ENCODE measurements at places on chromosomes 1 and 21.

GRCh38 chr1:27752360-27752759, 20.7 kb upstream of the STX12 start:
- DNase-seq: no peak

GRCh38 chr1:52045236-52045635, 9.8 kb downstream of the TXNDC12 start:
- DNase-seq: no peak

DNA sequence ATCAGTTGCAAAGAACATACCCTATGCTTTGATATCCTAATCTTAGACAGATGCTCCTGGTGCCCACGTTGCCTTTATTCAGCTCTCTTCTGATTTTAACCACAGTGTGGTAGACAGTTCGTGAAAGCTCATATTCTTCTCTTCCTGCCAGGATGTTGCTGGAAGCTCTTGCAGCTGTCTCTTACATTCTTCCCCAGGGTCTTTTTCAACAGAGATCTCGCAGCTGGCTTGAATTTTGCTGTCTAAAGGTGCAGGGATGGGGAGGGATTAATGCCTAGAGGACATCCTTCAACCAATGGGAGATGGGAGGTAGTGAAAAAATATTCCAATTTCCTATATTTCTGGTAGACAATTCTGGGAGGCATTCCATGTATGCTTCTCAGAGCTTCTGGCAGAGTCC, 150.0 kb upstream of the APP start:
- peak; percentile 39 for DNase-seq

DNA sequence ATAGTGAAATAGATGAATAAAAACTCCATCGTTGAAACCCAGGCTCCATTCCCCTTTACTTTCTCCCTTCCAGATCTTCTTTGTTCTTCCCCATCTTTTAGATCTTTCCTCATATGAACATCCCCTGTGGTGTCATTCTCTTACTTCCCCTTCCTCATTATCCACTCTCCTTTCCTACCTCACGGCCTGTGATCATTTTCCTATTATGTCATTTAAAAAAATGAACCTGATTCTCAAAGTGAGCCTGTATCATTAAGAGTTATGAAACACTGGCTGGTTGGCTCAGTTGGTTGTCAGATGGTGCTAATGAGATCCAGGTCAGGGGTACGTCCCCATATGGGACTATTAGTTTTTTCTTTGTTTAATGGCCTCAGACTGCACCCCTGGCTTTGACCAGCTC, 38.3 kb downstream of the TCEANC2 start:
- DNase-seq: no peak

GRCh38 chr1:68979891-68980290, 483.0 kb upstream of the DEPDC1 start:
- no peak for DNase-seq

All from right forelimb (tissue), 1 donor.